Kidney (tissue), 22 donors: ENCODE measurements at places on chromosomes 2 and 18. TPM values are rescaled to one million over a fixed set of nuclear protein-coding genes. Genes with fewer than 3 reads are reported as not detected.
A peak's percentile ranks its signal among the peaks of the same experiment; 100 is the strongest.

The USP40 gene
- 51.6 TPM for total RNA-seq

The ALPG gene
- total RNA-seq: not detected

The IL1R1 gene
- total RNA-seq: 95.9 TPM

The PCARE gene
- total RNA-seq: not detected

The NMUR1 gene
- 0.94 TPM for total RNA-seq

The MALL gene
- 26.2 TPM for total RNA-seq

GRCh38 chr2:39058101-39058500 lies 62.8 kb downstream of the SOS1 start:
- no peak for DNase-seq

GRCh38 chr2:15954761-15955160 lies 14.4 kb downstream of the MYCN start:
- no peak for DNase-seq

- DNase-seq: no peak
Observed at GRCh38 chr18:12318857-12319256, 10.8 kb downstream of the TUBB6 start.

- DNase-seq: no peak
Observed at GRCh38 chr2:13193075-13193474, 476.3 kb downstream of the TRIB2 start.

DNA sequence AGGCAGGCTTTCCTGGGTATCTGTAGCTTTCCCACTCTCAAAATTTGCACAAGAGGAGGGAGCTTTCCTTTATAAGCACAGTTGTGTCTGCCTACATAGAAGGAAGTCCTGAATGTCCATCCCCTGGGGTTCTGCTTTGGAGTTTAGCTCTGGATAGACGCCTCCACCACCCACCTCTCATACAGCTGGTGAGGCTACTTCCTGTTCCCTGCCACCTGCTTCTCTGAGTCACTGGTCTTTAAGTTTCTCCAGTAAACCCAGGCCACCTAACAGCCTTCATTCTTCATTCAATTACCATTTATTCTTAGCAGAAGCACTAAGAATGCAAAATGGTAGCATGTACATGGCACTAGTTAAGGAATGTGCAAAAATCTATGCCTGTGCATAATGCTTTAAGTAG lies 407.8 kb downstream of the CDH2 start:
- DNase-seq: no peak

GRCh38 chr2:178414266-178415247 lies 36.4 kb downstream of the PRKRA start:
- DNase-seq: peak; percentile 93

GRCh38 chr2:138298900-138299299 lies 202.7 kb upstream of the SPOPL start:
- DNase-seq: no peak

DNA sequence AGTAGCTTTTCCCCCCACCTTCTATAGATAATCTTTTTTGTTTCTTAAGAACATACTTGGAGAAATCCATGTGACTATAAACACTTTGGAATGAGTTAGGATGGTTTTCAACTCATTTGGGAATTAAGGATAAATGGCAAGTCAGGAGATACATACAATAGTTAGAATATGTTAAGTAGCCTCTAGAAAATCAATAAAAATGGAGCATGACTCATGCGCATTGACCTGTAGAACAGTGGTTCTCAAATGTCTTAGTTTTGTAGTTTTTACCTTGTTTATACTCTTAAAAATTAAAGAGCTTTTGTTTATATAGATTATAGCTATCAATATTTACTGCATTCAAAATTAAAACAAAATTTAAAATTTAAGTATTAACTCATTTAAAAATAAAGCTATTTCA lies 24.7 kb downstream of the NUP35 start:
- no peak for DNase-seq

DNA sequence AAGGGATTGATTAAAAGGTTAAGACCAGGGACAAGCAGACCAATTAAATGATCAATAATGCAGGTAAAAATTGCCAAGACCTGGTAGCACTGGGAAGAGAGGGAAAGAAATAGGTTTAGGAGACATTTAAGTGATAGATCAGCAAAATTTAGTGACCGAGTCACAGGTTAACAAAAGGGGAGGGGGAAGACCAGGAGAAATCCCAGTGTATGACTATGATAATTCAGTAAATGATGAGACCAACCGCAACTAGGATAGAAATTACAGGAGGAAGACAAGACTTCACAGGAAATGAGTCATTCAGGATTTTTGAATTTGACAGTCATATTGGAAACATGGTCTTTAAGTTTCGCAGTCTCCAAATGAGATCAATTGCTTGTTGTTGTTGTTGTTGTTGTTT lies 62.9 kb downstream of the COBLL1 start:
- DNase-seq: no peak

DNA sequence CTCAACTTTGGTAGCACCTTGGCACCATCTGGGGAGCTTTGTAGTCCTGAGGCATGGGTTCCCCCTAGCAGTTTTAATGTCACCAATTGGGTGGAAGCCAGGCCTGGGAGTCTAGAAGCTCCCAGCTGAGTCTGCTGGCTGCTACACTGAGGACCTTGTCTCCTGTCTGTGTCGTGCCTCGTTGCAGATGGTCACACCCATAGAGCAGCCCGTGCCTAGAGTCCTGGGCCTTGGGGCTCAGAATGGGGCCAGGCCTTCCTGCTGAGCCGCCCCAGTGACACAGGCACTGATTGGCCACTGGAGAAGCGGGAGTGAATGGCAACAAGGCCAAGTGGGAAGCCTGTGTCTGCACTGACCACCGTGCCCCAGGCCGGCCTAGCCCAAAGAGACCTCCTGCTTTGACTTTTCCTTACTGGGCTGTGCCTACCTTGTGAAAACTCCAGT lies 113.2 kb downstream of the SH3RF3 start:
- no peak for DNase-seq

- DNase-seq: no peak
Observed at GRCh38 chr2:163778045-163778781, 42.4 kb upstream of the FIGN start.

DNA sequence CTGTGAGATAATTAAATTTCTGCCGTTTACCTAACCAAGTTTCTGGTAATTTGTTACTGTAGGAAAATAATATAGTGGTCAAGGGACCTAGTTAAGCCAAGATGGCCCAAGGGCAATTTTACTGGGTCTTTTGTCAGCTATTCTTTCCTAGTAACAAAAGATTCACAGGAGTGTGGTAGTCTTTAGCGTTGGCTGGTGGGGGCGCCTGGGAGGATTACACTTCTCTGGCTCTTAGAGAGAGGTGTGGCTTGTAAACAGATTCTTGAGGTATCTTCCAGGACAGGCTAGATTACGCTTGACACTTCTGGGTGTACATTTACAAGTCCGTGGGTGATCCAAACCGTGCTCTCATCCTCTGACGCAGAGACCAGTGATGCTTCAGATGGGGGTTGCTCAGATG lies 3.3 kb upstream of the ACOXL start:
- no peak for DNase-seq
